NCI-H2029 (cell line): ENCODE measurements at places on chromosomes 1 and 21.

- no peak for DNase-seq
Measured at GRCh38 chr1:231918239-231919015, 291.8 kb downstream of the DISC1 start.

DNA sequence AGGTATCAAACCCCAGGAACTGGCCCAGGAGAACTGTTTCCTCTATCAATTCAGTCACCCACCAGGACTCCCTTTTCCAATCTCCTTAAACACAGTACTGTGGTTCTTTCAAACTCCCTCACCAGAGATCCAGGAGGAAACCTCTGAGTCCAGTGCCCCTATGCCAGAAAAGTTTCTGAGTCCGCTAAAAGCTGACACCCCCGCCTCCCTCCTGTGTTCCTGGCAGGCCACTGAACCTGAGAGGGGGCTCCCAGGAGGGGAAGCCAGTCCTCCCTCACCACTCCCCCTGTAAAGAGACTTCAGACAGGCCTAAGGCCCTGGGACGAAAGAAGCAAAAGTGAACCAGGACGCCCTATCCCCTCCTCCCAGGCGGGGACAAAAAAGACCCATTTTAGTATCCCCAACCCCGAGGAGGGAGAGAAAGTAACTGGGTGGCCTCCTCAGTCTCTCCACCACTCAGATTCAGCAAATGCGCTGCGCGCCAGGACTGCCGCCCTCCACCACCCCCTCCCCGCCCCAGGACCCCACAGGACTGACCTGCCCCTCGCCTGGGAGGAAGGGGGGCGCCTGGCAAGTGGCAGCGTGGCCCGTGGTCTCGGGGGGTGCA is 624 bp downstream of the SLC41A1 start:
- DNase-seq, result no peak

DNA sequence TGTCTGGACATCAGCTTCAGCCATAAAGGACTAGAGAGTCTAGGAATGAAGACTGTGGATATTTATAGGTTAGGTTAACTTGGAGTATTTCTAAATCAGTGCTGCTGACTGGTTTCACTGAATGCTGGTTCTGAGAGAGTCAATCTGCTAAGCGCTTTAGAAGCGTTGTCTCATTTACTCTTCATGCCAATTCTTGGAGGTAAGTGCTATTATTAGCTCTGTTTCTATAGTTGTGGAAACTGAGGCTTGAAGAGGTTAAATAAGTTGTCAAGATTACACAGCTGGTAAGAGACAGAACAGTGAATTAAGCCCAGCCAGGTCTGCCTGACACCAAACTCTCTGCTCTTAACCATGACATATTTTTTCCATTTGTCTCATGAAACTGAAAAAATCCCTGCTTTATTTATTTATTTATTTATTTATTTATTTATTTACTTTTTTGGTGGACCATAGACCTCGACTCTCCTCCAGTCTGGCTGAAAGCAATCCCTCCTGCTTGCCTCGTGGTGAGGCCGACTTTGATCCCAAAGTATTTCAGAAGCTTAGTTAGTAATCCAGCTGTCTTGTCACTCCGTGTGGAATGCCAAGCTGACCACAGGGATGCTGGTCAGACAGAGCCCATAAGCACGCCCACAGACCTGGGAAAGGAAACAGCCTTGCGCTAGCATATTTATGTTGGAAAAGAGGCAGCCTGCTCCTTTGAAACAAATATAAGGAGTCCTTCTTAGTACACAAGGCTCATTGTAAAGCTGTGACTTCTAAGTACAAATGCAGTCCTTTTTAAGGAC is 16.9 kb downstream of the NTMT2 start:
- DNase-seq, result no peak

- DNase-seq, result no peak
Measured at GRCh38 chr1:19311503-19311930, 427 bp downstream of the AKR7A2 start.

GRCh38 chr1:225464851-225465792 is 37.3 kb upstream of the LBR start:
- DNase-seq, result peak; percentile 34

- DNase-seq, result no peak
Measured at GRCh38 chr1:205480349-205480985, 24.0 kb upstream of the CDK18 start.

- no peak for DNase-seq
Measured at GRCh38 chr1:1542766-1543705, 2.6 kb upstream of the TMEM240 start.
